ENCODE measurements at places on chromosomes 1 and 21.

GRCh38 chr1:1110561-1110971, 5.3 kb downstream of the C1orf159 start:
- no peak for DNase-seq

DNA sequence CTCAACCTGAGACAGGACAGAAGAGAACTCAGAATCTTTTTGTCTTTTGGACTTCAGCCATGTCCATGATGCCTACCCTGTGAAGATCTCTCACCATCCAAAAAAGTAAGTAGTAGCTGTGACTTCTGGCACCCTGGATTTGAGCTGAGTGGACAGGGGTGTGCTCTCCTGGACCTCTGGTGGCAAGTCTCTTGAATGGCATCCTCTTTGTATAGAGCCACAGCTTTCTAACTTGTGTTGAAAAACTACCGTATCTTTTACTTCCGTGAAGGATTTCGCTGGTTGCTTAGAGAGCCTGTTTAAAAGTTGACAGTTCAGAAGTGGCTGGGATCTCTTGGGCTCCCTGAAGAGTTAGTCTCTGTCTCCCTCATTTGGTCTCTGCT, 1.8 kb downstream of the MFN2 start:
- no peak for DNase-seq

DNA sequence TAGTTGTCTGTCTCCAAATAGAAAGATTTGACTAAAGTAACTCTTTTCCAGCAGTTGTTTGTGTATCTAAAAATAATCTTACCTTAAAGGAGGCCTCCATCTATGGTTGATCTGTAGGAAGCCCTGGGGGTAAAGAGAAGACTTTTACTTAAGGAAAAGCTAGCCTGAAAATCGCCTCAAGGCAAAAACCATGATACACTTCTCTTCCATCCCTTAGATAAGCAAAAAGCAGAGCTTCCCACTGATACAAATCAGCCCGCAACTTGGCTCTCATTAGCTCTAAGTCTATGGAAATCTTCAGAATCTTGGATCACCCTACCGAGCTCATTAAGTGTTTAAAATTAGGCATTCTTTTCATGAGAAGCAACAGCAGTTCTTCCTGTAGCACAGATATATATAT, 576.9 kb upstream of the PTBP2 start:
- DNase-seq: no peak

- no peak for DNase-seq
Observed at GRCh38 chr1:87682565-87682964, 353.9 kb downstream of the LMO4 start.

- no peak for DNase-seq
Observed at GRCh38 chr1:56389813-56390212, 189.6 kb downstream of the PLPP3 start.

GRCh38 chr1:171581226-171581625, 40.8 kb upstream of the MYOCOS start:
- no peak for DNase-seq

DNA sequence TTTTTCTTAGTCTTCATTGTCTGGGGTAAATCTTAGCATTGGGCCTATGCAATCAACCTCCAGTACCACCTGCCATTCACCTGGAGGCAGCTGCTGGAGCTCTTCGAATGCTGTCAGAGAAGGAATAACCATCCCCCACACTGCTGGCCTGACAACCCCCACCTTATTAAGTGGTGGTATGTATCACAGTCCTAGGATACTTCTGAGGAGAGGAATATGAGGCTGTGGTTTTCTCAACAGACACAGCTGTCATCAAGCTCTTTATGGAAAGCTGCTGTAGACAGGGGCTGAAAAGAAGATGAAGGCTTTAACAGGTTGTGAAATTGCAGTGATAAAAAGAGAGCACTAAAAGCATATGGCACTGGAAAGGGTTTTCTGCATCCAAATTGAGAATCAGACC, 61.7 kb downstream of the TSEN15 start:
- peak; percentile 30 for DNase-seq

- no peak for DNase-seq
Observed at GRCh38 chr1:111930356-111930755, 59.1 kb downstream of the KCND3 start.

GRCh38 chr1:27581823-27582243, 22.1 kb downstream of the AHDC1 start:
- DNase-seq: no peak

DNA sequence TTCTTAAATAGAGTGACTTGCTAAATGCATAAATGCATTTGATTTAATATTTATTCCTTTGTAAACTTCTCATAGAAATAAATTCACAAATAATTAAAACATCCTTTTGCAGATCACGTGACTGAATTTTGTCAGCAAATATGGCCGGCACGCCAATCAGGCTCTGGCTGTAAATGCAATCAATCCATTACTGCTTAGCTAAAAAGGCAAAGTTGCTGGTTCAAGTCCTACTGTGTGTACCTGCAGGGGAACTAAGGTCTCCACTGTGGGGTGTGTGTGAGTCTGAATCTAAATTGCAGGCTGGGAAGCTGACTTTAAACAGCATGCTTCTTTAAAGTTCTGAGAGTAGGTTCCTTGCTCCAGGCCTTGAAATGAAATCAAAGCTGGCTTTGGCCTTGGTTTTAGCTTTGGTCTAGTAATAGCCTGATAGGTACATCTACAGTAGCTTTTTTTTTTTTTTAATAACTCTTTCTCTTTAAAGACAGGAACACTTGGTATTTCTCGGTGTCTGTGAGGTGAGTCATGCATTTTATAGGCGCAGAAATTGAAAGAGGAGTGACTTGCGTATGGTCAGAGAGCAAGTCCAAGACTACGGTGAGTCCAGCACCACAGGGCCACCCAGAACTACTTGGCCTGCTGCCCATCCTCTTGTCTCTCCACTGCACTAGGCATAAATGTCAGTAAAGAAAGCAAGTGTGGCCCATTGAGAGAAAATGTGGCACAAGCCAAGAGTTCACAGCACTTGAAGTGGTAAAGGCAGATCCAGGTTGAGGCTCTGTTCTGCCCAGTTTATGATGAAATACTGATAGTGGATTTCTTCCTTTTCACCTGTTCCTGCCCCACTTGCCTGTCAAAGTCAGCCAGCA, 36.2 kb upstream of the LYST start:
- peak; percentile 86 for DNase-seq

GRCh38 chr21:35075546-35075945, 26.4 kb upstream of the RUNX1 start:
- DNase-seq: peak; percentile 85

GRCh38 chr1:116529199-116529631, 41.6 kb downstream of the CD58 start:
- peak; percentile 77 for DNase-seq

DNA sequence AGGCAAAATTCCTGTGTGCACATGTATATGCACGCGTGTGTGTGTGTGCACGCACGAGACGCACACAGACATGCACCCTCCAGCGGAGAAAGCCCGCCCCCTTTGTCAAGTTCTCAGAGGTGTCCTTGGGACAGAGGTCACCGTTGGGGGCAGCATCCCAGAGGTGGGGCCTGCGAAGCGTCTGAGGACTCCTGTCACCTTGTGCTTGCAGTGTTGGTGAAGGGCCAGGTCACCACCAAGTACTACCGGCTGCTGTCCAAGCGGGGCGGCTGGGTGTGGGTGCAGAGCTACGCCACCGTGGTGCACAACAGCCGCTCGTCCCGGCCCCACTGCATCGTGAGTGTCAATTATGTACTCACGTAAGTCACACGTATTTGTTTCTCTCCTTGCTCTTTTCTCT, 42.6 kb downstream of the SIM2 start:
- DNase-seq: no peak

GRCh38 chr1:182625024-182625423, 20.8 kb upstream of the RGS16 start:
- no peak for DNase-seq

DNA sequence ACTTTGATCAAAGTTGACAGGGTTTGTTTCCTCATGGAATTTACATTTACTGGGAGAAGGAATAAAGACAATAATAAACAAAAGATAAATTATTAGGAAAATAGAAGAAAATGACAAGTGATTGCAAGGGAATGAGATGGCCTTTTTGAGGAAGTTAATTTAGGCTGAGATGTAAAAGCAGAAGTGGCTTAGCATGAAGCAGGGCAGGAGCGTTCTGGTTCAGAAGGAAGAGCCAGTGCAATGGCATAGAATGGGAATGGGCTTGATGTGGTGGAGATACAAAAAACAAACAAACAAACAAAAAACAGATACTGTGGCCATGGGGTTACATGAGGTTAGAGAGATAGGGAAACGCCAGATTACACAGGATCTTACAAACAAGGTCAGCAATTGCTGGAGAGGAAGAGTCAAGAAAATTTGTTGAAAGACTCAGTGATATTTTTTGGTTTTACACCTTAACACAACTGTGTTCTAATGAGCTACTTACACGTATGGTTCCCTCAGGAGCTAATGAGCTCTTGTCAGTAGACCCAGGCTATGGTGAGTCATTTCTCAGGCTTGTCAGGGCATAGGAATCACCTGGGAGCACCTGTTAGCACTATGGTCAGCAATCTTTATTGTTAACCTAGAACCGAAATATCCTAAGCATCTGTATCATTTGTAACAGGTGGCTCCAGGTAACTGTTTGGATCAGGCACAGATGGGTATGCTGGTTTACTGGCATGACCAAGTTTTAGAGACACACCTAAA, 8.7 kb upstream of the CADM3 start:
- DNase-seq: no peak

GRCh38 chr1:238568735-238569134, 678.0 kb upstream of the ZP4 start:
- DNase-seq: no peak

DNA sequence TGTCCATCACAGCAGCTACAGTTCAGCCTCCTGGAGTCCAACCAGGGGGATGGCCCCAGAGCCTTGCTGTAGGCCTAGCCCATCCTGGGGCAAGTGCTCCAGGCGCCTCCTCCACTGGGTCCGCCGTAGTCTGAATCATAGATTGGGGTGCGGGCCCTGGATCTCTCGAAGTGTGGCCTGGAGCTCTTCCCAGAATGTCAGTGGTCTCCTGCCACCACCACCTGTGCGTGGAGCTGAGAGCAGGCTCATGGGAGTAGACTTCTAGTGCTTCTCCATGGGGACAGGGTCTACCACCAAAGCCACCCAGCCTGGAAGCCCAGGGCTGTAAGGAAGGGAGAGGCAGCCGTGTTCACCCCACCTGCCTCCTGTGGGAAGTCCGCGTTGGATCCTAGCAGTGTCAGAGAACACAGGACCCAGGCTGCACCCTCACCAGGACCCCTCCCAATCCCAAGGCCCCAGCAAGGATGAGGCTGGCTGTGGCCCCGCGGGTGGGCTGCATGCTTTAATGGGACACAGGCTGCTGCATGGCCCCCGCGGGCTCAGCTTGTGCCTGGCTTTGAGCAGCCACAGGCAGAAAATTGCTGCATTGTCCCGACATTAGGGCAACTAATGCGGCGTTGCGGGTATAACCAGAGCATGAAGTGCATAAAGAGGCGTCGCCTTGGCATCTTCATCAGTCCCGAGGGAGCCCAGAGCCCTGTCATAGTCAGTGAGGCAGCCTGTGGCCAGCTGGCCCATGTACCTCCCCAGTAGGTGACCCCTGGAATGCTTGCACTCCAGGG, 735 bp upstream of the HES3 start:
- DNase-seq: no peak

GRCh38 chr1:68375919-68376318, 73.8 kb downstream of the RPE65 start:
- peak; percentile 45 for DNase-seq

DNA sequence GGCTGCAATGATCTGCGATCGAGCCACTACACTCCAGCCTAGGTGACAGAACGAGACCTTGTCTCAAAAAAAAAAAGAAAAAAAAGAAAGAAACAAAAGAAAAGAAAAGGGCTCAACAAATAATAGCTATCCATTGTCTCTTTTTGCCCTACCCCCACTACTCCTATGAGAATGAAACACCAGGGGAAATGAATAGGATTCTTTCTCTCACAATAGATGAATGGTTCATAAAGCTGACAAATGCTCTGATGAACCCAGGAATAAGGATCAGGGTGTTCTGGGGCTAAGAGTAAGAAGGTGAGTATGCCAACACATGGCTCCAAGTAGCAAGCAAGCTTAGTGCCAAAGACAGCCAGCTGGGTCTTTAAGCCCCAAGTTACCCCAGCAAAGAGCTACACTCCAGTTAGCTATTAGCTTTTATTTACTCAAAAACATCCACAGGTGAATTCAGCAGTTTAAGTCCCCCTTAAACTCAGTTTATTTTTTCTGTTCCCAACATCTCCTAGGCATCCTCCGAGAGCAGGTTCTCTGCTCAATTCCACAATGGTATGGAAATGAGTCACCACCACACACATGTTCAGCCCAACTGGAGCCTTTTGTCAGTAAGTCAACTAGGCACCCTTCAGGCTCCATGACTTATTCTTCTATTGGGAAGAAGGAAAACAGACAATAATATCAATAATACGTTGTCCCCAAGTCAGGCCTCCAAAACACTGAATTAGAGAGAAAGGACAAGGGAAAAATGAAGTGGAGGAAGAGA, 4.2 kb downstream of the ADORA3 start:
- DNase-seq: peak; percentile 10

GRCh38 chr1:112399456-112399855, 3.4 kb downstream of the CTTNBP2NL start:
- DNase-seq: no peak

DNA sequence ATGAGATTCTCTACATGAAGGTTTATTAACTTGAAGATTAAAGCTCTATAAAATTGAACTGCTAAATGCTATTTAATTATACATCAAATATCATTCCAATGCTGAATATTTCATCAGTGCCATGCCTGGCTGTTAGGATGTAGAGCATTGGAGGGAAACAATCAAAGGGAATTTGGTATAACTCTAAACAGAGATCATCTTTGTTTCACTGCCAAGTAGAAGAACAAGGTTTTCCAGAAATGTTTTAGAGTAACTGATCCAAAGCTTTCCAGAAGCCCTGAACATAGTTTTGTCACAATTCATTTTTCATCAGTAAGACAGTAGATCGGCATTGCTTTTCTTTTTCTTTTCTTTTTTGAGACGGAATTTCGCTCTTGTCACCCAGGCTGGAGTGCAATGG, 5.9 kb upstream of the DSTYK start:
- no peak for DNase-seq
